HEK293T (cell line): ENCODE measurements at places on chromosomes 4 and X.

GRCh38 chrX:7024850-7025249, 122.7 kb upstream of the STS start:
- DNase-seq: no peak

DNA sequence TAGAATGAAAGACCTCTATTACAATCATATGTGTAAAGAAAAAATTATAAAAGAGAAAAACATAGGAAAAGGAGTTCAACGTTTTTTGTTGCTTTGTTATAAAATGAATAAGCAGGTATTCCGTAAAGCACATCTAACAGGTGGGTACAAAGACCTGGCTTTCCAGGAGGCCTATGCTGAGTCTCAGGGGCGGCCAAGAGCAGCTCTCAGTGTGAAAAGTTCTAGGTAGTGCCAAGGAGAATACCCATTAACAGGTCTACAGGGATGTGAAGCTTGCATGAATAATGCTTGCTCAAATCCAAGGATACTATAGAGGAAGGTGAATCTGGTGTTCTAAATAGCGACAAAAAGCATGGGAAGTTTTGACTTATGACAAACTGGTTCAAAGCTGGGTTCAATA, 944.4 kb downstream of the PDHA2 start:
- DNase-seq: no peak

- no peak for DNase-seq
These were observed 83.2 kb downstream of the RBM47 start for GRCh38 chr4:40546506-40546905.

DNA sequence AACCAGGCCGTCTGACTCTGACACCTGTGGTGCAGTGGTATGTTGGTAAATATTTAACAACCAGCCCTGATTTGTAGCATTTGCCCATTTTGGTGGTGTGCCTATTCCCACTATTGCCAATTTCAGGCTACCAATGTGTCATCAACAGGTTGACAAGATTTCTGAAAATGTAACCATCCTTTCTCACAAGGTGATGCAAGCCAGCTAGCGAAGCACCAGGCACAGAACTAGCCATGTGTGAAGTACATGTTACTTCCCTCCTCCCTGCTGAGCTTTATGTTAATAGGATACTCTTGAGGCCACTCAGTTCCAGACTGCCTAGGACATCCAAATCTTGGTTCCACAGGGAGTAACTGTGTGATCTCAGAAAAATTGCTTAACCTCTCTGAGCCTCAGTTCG, 7.2 kb upstream of the MAMLD1 start:
- no peak for DNase-seq

DNA sequence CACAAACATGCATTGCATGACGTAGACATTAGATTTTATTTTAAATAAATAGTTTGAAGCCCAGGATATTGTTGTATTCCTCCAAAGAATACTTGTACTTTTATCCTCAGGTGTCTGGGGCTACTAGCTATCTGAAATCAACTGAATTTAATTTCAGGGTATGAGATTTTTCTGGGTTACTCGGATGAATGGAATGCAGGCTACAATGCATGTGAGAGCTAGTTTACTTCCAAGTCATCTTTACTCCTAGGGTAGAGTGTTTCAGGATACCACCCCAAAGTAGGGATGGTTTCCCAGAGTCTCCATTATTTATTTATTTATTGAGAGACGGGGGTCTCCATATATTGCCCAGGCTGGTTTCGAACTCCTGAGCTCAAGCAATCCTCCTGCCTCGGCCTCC, 66.4 kb downstream of the HPRT1 start:
- DNase-seq: no peak

DNA sequence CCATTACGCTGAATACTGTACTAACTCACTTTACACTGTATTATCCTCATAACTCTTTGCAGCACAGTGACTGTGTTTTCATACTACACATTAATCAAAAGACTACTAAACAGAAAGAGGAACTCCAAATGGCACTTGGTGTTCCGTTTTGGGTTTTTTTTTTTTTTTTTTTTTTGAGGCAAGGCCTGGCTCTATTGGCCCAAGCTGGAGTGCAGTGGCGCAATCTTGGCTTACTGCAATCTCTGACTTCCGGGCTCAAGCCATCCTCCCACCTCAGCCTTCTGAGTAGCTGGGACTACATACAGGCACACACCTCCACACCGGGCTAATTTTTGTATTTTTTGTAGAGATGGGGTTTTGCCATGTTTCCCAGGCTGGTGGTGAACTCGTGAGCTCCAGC, 10.7 kb downstream of the KLHL8 start:
- DNase-seq: no peak

DNA sequence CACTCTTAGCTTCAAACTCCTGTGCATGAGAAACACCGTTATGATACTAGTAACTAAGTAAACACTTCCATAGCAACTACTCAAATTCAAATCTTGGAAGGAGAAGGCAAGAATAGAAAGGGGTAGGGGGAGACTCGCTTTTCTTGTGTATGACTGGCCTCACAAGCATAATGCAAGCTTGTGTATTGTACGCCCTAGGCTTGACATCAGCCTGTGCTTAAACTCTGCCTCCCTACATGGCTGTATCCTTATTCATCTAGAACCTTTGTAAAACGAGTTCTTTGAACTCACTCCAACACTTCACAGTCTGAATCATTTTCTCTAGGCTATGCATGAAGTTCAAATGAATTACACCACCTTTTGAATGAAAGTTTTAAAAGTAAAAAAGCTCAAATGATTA, 1071.2 kb upstream of the ADGRL3 start:
- no peak for DNase-seq

GRCh38 chrX:131792789-131793462, 230.2 kb upstream of the STK26 start:
- DNase-seq: peak; percentile 59

DNA sequence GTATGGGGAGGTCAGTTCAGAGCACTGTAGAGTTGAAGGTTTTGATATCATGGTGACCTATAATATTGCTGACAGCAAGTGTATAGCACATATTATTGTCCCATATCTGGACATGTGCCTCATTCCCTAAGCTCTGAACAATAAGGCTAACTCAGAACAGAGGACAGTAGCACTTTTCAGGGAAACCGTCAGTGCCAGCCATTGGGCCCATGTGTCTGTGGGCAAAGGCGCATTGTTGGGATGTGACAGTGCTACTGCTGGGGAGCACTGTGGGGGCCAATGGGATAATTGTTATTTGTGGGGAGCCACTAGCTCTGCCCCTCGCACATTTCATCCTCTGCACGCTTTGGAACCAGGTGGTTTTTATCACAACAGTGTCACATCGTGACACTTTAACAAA, 136.2 kb downstream of the ELOVL6 start:
- no peak for DNase-seq

- no peak for DNase-seq
These were observed 274.3 kb upstream of the TACR3 start for GRCh38 chr4:103994059-103994458.

DNA sequence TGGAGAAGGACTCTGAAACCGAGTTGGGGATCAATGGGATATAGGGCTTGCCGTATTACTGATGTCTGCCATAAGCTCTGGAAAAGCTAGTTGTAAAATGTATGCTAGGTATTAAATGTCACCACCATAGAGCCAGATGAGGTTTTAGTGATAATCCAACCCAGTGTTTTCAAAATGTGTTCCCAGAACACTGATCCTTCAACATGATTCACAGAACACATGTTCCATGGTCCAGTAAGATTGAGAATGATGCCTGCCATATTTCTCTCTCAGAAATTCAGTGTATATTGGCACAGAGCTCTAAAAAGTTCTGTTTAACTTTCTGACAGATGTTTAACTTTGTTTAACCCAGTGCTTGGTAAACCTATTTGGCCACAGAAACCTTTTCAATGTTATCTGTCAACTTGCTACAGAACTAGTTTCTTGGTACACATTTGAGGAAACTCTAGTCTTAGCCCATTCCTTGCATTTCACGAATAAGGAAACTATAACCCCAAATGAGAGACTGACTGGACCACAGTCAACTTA, 160.2 kb downstream of the PALLD start:
- DNase-seq: no peak

- no peak for DNase-seq
These were observed 35.8 kb upstream of the MMAA start for GRCh38 chr4:145583191-145584055.

- DNase-seq: no peak
These were observed 478.0 kb upstream of the CPEB2 start for GRCh38 chr4:14524276-14524675.

DNA sequence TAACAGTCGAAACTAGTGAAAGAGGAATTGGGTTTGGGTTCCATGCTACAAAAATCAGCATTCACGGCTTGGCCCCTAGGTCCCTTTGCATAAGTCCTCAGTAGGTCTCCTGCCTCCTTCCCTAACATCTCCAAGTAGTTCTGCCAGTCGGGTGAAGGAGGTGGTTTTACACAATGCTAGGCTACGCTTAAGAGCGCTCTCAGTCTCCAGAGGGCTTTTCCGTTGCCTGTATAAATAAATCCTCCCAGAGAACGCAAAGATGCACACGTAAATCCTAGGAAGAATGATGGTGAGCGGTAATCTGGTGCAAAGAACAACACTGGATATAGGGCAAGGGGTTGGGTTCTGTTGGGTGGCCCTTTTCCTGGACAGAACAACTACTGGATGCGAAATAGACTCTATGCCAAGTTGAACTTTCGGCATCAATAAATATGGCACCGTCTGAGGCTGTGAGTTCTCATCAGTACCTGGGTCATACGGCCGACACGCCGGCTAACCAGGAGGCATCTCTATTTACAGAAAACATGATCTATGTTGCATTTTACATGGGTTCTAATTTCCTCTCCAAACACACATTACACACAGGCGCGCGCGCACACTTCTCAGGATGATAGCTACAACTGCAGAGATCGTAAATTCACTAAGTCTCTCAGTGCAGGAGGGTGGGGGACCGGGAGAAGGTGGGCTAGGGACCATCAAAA, 1.3 kb downstream of the CAMK2D start:
- DNase-seq: peak; percentile 9

DNA sequence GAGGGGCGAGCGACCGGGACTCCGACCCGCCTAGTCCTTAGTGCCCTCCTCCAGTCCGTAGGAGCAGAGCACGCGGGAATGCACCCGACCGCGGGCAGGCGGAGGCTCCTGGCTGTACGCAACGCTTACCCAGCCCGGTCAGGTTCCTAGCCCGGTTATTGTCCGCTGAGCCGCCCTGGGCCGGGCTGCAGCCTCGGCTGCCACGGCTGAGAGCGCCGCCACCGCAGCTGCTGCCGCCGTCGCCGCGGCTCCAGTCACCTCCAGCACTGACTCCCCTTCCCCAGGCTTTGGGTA, at the start of gene AMER1:
AMER1 (minus strand) TSS at position 268 of the 294 bp plus-strand sequence. CDS start 12,422 bp downstream, outside the sequence.
- no peak for DNase-seq

DNA sequence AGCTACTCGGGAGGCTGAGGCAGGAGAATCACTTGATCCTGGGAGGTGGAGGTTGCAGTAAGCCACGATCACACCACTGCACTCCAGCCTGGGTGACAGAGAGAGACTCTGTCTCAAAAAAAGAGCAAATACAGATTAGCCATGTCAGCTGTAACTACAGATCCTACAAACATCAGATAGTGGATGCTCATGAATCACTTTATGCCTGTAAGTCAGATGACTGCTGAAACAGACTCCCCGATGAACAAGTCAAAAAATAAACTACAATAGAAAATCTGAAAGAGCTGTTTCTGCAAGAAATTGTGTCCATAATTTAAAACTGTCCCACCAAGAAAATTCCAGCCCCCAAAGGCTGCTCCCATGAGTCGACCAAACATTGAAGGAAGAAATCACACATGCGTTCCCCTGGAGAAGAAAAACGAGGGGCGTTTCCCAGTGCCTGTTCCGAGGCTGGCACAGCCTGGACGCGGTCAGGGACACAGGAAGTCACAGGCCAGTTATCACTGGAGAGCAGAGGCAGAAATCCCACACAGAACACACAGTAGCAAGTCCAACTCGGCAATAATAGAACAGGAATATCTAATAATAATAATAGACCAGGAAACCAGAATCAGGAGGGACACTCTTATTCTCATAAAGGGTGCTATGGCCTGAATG, 30.0 kb upstream of the GTPBP6 start:
- DNase-seq: no peak

GRCh38 chr4:137703195-137703594, 170.9 kb upstream of the PCDH18 start:
- DNase-seq: no peak

DNA sequence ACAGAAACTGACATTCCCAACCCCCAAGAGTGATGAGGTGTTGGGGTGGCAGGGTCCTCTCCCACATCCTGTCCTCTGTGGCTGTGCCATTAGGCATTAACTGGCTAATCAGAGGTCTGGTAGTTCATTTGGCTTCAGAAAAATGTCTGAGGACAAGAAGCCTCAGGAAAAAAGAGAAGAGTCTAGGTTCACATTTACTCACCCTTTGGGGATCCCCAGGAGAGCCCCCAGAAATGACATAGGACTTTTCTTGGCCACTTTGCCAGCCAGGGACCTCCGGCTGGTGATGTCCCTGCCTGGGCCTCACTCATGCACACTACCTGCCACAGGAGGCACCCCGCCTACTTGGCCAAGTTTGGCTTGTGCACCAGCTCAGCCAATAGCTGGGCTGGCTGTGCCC, 173.0 kb downstream of the RBM46 start:
- DNase-seq: no peak

GRCh38 chr4:153520801-153521329, 54.7 kb downstream of the TMEM131L start:
- no peak for DNase-seq

GRCh38 chr4:185384930-185385331, 10.8 kb downstream of the LRP2BP start:
- DNase-seq: no peak

- DNase-seq: no peak
These were observed 98.6 kb downstream of the FHDC1 start for GRCh38 chr4:153034681-153035080.

DNA sequence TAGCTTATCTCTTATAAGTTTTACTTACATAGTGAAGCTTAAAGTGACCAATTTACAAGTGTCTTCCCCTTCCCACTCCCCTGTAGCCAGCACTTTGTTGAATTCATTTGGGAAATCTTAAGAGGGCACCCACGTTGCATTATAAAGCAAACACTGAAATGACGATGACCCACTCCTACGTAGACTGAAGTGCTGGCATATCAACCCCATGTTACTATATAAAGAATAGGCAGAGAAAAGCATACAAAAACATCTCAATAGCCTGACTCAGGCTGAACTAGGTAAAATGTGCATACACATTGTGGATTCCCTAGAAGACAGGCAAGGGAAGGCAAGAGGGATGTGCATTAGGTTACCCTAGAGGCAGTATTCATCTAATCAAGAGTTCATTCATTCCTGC, 313.4 kb downstream of the TENM3 start:
- no peak for DNase-seq

DNA sequence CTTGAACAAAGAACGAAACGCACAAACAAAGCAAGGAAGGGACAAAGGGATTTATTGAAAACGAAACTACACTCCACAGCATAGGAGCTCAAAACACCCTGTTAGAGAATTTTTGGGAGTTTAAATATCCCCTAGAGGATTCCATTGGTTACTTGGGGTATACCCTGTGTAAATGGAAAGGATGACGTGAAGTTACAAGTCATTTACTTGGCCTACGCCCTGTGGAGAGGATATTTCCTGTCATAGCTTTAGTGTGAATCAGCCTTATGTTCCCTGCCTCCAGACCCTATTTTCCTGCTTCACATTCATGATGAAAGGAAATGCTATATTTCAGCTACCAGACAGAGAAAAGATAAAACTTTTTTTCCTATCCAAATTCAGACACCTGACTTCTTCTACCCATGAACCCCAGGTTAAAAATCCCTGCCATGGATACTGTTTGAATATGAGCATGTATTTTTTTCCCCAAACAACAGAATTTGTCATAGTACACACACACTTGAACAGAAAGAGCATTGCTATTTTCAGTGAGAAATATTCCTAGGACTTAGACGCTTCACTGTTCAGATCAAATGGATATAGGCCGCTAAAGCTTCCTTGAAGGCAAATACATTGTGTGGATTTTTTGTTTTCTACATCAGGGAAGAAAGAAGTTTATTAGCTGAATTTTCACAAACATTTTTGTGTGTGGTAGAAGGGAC, 20.4 kb downstream of the PIN4 start:
- DNase-seq: no peak
